Gastrocnemius medialis (tissue), 4 donors: ENCODE measurements at places on chromosomes 1 and 21.

DNA sequence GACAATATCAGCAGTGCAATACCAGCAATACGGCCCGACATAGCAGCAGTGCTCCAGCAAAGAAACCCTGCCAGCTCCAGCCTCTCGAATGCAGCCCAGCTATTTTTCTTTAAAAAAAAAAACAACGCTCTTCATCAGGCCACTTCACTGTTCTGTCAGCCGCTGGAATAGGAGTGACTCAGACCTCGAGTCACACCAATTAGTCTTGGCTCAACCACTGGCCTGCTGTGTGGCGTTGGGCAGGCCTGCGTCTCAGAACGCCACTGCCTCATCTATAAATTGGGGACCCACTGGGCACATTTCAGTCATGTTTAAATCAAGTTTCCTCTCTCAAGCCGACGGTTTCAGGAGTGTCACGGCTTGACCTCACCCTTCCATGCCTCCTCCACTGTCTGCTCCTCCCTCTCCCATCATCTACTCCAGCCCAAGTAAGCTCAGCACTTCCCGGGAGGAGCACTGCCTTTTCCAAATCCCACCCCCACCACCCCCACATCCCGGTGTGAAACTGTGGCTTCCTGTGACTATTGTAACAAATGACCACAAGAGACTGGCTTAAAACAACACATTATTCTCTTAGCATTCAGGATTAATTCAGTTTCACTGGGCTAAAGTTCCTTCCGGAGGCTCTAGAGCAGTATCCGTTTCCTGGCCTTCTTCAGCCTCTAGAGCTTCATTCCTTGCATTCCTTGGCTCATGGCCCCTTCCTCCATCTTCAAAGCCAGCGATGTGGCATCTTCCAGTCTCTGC is 71.9 kb upstream of the EFHD2 start:
- DNase-seq = no peak

- DNase-seq = no peak
Measured at GRCh38 chr1:37094302-37094701, 60.0 kb upstream of the GRIK3 start.

DNA sequence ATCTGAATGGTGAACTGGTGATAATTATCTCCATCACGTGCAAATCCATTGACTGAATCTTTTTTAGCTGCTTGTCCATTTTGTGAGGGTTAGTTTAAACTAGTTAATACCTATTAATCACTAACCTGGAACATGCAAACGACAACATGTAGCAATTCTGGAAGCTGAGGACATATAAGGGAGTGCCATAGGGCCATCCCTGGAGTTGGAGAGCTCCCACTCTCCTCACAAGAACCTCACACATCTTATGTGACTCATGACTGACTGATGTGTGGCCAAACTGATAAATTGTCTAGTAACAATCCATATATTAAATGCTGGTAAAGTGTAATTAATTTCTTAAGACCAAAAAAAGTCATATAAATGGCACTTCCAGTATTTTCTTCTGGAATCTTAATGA is 62.9 kb upstream of the HOOK1 start:
- no peak for DNase-seq

- DNase-seq = no peak
Measured at GRCh38 chr1:234515821-234516241, 36.9 kb upstream of the TARBP1 start.

DNA sequence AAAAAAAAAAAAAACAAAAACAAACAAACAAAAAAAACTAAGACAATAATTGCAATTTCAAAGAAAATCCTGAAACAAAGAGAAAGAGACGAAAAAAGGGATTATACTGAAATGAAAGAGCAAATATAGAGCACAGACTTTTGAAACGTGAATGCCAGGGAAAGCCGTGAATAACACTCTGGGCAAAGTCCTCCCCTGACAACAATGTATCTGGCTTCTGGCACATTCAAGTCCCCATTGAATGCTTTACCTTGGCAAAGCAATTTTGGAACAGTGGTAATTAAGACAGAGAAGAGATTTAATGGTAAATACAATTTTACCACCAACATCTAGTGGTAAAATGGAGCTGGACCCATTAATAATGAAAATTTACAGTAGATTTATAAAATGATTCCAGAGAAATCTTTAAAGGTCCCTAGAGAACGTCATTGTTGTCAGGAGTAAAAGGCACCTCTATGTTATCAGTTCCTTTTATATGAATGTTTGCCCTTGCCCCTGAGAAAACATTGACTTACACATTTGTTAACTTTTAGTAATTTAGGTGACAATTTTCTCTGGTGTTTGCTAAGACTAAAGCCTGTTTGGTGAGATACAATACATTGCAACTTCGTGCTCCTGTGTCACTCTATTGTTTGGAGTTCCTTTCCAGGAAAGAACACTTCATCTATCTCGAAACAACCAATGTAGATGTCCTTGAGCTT is 89.7 kb downstream of the GREM2 start:
- DNase-seq = no peak

GRCh38 chr1:58764294-58764978 is 19.4 kb downstream of the JUN start:
- no peak for DNase-seq

GRCh38 chr21:34228792-34229191 is 135.0 kb upstream of the KCNE2 start:
- no peak for DNase-seq

DNA sequence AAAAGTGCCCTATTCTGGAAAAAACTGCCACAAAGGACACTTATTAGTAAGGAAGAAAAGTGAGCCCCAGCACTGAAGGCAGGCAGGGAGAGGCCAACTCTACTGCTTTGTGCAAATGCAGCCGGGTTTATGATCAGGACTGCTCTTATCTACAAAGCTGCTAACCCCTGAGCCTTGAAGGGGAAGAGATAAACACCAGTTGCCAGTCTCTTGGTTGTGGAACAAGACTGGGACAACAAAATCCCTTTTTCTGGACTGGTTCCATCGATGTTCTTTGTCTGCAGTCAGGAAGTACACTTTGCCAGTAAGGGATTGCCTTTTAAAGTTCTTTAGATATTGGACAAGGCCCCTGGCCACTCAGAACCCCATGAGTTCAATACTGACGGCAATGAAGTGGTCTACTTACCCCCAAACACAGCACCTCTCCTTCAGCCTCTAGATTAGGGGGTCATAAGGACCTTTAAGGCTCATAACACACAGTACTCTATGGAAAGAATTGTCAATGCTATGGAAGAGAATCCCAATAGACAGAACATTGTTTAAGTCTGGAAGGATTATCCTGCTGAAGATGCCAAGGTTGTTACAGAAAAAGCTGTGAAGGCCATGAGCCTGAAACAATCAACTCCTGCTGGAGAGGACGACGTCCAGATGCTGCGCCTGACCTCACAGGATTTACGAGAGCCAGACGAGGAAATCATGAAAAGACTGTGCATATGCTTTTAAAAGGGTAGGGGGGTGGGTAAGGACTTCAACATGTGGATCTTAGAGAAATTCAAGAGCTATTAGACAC is 43.6 kb downstream of the GNB1 start:
- DNase-seq = no peak

DNA sequence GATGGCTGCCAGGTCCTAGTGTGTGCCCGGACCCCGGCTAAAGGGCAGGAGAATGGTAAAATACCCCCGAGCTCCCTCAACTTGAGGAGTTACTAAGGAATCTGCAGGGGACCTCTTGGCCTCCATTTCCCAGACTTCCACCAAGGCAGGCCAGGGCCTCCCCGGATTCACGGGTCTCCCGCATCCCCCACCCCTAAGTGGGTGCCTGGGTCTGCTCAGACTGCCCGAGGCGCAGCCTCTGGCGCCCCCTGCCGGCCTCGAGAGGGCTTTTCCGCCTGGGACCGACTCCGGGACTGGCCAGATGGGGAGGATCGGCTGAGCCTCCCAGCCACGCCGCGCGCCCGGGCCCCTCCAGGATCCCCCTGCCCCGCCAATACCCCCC is 1.7 kb downstream of the PLEKHG5 start:
- no peak for DNase-seq

GRCh38 chr1:89545264-89546038 is 20.8 kb downstream of the LRRC8B start:
- DNase-seq = no peak

DNA sequence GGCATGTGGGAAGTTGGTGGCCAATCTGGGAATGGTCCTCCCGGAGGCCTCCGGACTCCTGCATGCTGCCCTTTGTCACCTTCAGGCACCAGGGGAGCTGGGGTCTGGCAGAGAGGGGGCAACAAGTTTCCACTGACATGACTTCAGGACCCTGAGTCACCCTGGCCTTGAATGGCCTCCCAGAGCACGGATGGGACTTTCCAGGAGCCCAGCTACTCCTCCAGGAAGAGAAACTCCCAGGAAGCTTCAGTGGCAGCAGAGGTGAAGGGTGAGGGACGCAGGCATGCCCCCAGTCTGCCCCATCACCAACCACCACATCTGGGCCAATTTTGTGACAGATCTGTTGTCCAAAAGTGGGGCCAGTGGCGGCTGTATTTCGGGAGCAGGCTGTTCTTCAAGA is 55.9 kb upstream of the WASF2 start:
- no peak for DNase-seq

DNA sequence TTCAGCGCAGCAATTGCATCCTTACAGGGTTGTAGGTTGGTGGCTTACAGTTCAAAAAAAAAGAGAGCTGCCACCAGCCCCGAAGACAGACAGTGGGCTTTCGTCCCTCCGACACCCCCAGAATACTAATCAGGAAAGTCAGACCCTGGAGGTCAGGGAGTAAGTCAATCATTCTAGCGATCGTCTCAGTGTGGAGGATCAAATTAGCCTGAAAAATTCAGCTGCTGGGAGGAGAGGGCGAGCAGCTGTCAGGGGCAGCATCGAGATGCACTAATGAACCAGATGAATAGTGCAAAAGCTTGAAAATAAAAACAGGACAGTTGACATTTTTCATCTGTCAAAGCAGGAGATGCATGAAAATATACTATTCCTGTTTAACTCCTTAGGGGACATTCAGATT is 138.4 kb downstream of the NEK7 start:
- DNase-seq = no peak

- DNase-seq = peak; percentile 81
Measured at GRCh38 chr1:213987422-213987926, 299 bp upstream of the PROX1 start.

GRCh38 chr1:192787914-192788585 is 20.8 kb upstream of the RGS2 start:
- DNase-seq = no peak

DNA sequence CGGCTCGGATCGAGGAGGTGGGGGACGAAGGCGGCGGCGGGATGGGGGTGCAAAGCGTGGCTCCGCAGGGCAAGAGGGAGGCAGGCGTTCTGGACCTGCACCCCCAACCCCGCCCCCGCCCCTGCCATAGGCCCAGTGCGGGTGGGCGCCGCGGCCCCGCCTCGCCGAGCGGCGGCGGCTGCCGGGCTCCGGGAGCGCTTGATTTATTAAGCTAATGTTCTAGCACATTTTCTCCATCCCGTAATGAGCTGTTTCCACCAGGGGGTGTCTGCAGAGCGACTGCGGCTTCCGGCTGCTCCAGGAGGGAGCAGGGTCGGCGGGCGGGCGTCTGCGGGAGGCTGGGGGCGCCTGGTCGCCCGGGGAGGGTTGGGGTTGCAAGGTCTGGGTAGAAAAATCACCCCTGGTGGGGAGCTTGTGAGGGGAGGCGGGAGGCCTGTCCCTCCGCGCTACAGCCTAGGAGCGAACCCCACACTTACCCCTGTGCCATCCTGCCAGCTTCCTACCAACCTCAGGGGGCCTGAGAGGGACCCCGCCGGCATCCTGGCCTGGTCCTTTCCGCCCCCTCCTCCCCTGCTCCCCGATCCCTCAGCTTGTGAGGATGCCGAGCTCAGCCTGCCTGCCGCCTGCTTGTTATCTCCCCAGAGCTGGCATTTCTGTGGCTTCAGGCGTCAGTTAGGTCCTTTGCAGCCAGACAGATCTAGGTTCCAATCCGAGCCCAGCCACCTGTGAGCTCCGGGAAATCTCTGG is 48.5 kb upstream of the ACOT11 start:
- DNase-seq = no peak

GRCh38 chr1:180966312-180966711 is 53.6 kb downstream of the KIAA1614 start:
- no peak for DNase-seq

DNA sequence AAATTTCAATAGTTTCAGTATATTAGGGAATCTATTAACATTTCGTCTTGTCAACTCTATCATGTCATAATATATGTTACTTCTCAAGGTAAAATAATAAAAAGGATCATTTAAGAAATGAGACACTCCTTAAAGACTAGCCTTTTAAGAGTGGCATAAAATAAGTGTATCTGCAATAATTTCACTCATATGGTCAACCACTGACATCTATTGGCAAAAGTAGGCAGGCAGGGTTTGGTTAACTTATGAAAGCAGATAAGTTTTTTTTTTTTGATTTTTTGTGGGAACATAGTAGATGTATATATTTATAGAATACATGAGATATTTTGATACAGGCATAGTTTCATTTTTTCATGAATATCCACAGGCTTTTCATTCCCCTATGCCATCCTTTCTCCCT is 5.5 kb upstream of the RGS21 start:
- no peak for DNase-seq

GRCh38 chr1:21909286-21909759 is 27.8 kb downstream of the HSPG2 start:
- peak; percentile 34 for DNase-seq

DNA sequence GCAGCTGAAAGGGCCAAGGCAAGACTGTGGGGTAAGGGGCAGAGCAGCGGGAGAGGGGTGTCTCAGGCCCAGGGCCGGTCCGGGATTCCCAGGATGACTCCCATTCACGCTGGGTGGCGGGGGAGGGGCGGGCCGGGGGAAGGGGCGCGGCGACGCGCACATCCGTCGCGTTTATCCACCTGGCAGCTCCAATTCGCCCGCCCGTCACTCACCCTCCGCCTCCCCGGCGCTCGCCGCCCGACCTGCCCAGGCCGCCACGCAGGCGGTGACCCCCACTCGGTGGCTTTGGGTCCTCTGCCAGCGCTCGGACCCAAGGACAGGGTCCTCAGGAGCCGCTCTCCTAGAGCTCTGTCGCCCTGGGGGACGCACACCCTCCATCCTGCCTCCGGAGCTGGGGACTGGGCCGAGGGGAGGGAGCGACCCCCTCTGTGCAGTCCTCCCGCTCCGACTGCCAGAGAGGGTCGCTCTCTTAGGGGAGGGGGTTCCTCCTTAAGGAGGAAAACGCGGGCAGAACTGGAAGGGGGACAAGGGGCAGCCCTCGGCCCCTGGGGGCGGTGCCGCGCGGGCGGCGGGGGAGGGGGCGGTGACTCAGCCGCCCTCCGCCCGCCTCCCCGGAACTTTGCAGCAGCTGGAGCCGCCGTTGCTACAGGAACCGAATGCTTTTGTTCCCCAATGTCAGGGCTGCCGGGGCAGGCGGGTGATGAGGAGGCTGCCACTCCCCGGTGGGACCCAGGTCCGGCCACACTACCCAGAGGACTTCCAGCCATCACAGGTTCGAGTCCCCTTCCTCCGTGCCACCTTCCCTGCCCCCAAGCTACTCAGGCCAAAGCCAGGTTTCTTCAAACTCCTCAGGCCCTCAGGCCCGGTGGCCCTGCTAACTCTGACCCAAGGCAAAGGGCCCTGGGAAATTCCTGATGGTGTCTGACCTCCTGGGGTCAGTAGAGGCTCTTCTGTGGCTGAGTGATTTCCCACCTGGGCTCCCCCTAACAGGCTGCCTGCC is 3.4 kb downstream of the ADGRB2 start:
- no peak for DNase-seq

GRCh38 chr1:92356956-92357355 is 58.1 kb downstream of the RPAP2 start:
- no peak for DNase-seq
